ENCODE measurements at places on chromosomes 11 and 22.

- DNase-seq, result no peak
These were observed 2.8 kb downstream of the MRGPRD start for GRCh38 chr11:68977781-68978625.

DNA sequence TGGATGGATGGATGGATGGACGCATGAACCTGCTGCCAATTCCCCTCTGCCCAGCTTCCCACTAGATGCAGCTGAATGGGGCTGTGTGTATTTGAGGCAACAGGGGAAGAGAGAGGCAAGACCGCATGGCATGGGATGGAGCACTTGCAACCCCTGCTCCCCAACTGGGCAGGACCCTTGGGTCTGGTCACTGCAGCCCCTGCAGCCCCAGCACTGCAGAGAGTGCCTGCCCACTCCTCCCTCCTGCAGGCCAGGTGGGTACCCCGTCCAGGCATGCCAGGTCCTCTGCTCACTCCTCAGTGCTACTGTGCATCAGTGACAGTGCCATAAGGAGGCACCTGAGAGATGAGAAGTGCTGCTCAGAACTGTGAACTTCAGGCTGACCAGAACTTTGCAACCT is 40.3 kb downstream of the OSBPL5 start:
- DNase-seq, result no peak

DNA sequence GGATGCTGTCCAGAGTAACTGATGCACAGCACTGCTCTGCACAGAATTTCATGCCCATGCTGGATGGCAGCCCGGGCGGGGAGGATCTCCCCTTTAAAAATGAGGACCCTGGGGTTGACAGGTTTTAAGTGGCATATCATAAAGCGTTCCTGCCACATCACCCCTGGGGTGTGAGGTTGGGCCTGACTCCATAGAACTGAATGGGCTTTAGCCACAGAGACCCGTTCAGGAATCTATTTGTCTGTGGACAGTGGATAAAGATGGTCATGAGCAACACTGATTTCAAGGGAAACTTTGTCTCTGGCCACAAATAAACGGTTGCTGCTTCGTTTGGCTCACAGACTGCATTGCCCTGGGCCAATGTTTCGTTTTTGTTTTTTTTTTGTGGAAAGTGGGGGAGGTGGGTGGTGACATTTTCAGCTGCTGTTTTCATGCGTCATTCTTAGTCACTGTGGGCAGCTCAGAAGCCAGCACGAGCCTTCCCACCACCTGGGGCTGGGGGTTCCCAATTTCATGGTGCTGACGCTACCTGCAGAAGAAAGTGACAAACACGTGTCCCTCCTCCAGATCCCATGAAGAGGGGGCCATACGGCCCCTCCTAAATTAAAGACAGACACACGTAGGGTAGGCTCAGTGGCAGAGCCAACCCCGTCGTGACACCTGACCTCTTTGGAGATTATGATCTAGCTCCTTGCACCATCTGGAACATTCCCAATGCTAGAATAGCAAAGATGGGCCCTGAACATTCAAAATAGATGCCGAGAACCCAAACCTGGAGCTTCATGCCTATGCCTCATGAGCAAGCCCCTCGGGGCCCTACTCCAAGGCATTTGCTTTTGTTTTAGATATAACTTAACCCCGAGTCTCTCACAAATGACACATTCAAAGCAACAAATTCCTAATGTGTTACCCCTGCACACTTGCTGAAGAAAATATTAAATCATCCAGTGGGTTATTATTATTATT is 54.8 kb upstream of the PHF21B start:
- no peak for DNase-seq

- DNase-seq, result no peak
These were observed 27.6 kb upstream of the CCDC34 start for GRCh38 chr11:27390318-27391295.

- no peak for DNase-seq
These were observed 12.9 kb upstream of the ARHGAP42 start for GRCh38 chr11:100674212-100674611.

GRCh38 chr11:68965901-68966853 is 14.6 kb downstream of the MRGPRD start:
- no peak for DNase-seq

DNA sequence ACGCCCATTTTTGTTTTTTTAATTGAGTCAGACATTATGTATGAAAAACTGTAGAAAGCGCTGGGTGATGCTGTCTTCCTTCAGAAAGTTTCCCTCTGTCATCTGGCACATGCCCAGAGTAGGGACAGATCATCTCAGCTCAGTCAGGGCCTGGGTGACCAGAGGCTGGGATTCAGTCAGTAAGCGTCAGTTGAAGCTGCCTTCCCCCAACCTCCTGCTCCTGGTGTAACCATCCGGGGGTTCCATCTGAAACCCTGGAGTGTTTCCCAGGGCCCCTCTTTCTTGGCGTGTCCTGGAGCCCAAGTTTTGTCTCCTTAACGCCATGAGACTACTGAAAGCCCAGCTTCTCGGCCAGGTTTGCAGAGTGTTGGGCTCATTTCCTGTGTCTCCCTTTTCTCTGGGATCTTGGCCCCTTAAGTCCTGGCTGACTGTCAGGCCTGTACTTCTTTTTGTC is 10.7 kb downstream of the PPFIA1 start:
- DNase-seq, result no peak

GRCh38 chr11:30487200-30487898 is 98.8 kb downstream of the MPPED2 start:
- no peak for DNase-seq

GRCh38 chr11:131042041-131042390 is 125.7 kb upstream of the SNX19 start:
- no peak for DNase-seq

DNA sequence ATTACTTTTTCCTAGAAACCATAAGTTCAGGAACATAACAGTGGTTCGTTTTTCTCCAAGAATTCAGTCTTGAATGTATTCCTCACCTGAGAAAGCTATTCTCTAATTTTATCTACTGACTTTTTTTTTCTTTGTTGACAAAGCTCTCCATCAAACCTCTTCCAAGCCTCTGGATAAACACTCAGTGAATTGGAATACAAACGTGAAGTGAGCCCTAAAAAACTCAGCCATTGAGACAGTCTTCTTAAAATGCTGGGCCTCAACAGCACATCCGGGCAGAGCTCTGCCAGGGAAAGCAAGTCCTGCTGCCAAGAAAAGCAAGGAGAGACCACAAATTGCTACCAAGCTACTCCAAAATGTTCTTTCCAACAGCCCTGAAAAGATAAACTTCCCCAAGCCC is 7.7 kb upstream of the SLC1A2 start:
- no peak for DNase-seq

DNA sequence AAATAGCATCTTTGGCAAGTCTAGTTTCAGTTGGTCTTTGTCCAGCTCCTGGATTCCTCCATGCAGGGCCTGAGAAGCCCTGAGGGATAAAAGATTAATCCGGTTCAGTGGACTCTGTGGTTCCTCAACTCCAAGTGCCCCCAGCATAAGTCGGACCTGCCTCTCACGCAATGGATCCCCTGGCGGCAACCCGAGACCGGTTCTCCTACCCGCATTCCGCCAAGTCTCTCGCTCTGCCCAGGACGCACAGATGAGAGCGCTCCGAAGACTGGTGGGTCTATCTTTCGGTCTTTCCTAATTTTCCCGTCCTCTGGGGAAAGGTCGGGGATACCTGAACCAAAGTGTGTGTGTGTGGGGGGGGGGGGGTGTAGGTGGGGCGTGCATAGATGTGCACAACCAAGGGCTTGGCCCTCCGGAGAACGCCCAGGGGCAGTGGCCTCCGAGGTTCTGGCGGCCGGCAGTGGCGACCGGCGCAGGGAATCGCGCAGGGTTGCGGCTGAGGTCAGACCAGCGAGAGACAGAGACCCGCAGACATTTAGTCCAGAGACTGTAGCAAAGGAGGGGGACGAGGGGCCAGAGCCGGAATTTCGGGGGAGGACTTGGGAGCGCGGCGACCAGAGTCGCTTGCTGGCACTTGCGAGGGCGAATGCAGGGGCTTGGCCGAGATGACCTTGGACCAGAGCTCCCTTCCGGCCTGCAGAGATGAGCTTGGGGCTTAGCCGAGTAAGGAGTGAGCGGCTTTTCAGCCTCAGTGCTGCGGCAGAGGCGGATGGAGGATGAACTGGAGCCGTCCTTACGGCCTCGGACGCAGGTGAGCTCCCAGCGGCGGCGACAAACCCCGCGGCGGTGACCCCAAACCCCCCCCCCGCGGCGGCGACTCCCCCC is 712 bp upstream of the SLC2A11 start:
- no peak for DNase-seq

GRCh38 chr11:13672576-13673210 is 4.2 kb downstream of the FAR1 start:
- DNase-seq, result no peak

DNA sequence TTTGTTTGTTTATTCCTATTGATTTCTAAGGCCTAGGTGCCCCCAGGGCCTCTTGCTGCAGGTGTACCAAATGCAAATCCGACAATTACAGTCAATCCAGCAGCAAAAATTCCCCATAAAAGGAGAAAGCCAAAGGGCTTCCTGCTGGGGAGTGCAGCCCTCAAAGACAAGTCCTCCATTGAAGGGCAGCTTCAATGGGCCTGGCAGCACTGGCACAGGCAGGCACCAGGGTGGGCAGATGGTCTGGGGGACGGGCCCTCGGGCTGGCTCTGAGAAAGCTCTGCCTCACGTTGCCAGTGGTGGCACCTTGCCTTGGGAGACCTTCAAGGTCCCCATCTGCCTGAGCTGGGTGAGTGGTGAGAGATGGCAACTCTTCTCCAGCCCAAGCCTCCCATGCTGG is 128.0 kb downstream of the DSCAML1 start:
- no peak for DNase-seq

All from esophagus squamous epithelium (tissue), 5 donors.